ENCODE measurements at places on chromosomes 5 and 9.

- no peak for DNase-seq
Measured at GRCh38 chr5:103414604-103415003, 148.0 kb downstream of the NUDT12 start.

DNA sequence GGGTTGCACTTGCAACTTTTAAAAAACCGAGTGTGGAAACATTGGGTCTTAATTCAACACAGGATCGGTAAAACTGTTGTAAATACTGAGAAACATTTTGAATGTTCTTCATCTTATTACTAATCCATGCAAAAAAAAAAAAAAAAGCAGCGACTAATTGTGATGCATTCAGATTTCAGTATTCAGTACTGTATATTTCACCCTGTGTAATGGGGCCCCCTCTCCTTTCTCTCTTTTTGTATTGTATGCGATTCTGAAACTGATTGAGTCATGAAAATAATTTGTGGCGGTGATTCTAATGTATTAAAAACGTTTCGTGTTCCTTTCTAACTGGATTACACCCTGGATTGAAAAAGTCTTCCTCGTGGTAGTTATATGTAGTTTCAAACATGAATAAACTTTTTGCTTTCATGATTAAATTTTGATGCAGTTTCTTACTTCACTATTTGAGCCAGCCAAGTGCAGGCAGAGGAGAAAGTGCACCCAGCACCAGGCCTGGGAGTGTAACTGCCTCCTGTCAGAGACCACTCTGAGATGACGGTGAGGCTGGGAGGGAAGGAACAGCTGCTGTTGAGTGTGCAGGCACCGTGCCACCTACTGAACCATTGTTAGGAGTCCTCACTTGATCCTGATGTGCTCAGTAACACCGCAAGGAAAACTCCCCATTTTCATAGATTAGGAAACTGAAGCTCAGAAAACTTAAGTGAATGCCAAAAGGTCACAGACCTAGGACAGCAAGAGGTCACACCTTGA is 220.0 kb downstream of the PBX3 start:
- DNase-seq = peak; percentile 21

GRCh38 chr5:63398346-63398745 is 563.9 kb downstream of the HTR1A start:
- DNase-seq = no peak

DNA sequence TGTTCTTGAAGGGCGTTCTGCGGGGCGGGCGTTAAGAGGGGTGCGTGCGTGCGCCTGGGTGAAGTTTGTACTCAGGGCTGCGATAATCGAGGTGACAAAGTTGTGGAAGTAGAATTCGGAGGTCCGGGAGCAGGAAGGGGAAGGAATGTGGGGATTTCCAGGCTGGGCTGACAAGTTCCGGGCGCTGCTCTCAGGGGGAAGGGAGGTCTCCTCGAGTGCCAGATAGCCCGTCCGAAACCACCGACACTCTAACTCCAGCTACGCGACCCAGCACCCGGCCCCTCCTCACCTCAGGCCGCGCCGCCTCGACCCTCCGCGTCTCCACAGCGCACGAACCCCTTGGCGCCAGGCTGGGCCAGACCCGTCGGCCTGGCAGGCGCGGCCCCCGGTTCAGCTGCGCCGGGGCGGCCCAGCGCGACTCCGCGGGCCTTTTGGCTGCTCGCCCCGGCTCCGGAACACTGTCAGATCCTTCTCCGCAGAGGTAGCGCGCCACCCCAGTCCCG is at the start of gene IL6ST:
IL6ST (minus strand) TSS at position 469 of the 503 bp plus-strand sequence. CDS start 18,685 bp downstream, outside the sequence.
- no peak for DNase-seq

DNA sequence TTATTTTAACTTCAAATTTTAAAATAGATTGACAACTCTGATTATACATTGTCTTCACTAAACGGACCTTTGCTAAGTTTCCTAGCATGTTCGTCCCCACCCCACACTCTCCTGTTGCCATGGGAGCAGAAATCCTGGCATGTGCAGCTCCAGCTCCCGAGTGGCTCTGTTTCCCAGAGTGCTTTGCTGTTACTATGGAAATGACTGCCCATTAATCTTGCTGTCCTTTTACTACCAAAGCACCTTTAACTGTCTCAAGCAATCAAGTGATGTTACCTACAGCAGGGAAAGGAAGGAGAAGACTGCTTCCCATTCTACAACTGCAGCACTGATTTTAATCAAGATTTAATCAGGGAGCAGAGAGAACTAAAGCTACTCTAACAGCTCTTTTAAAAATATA is 212.0 kb upstream of the KIF2A start:
- no peak for DNase-seq

- no peak for DNase-seq
Measured at GRCh38 chr5:9707732-9708462, 77.7 kb upstream of the TAS2R1 start.

- DNase-seq = no peak
Measured at GRCh38 chr9:127557466-127557869, 54.6 kb upstream of the STXBP1 start.

GRCh38 chr5:157236423-157236822 is 29.5 kb upstream of the CYFIP2 start:
- DNase-seq = no peak

- DNase-seq = no peak
Measured at GRCh38 chr9:17625644-17626388, 47.0 kb downstream of the SH3GL2 start.

DNA sequence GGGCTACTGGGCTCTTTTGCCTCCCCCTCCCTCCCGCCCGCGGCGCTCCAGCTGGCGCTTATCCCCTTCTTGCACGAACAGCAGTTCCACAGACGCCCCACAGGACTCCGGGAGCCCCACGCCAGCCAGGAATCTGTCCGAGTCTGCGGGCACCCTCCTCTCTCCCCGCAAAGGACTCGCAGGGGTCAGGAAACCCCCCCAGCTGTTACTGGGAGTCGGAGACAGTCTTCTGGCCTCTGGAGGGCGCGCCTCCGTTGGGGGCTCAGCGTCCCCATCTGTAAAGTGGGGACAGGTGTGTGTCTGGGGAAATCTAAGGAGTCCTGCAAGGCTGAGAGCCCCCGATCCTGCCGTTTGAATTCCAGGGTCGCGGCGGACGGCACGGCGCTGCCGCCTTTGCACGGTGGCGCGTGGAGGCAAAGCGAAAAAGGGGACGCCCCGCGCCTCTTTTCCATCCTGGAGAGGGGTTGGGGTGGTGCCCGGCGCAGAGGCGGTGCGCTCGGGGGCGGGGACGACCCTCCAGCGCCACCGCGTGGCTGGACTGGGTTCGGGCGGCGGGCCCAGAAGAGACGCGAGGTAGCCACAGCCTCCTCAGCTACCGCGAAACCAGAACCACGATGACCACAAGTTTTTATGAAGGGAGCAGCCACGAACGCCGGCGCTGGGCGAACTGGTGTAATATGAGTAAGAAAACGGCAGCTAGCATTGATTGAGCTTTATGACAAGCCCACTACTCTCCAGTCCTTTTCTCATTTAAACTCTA is 2.8 kb upstream of the CCIN start:
- DNase-seq = peak; percentile 92

GRCh38 chr5:168592014-168592368 is 12.8 kb upstream of the PANK3 start:
- no peak for DNase-seq

DNA sequence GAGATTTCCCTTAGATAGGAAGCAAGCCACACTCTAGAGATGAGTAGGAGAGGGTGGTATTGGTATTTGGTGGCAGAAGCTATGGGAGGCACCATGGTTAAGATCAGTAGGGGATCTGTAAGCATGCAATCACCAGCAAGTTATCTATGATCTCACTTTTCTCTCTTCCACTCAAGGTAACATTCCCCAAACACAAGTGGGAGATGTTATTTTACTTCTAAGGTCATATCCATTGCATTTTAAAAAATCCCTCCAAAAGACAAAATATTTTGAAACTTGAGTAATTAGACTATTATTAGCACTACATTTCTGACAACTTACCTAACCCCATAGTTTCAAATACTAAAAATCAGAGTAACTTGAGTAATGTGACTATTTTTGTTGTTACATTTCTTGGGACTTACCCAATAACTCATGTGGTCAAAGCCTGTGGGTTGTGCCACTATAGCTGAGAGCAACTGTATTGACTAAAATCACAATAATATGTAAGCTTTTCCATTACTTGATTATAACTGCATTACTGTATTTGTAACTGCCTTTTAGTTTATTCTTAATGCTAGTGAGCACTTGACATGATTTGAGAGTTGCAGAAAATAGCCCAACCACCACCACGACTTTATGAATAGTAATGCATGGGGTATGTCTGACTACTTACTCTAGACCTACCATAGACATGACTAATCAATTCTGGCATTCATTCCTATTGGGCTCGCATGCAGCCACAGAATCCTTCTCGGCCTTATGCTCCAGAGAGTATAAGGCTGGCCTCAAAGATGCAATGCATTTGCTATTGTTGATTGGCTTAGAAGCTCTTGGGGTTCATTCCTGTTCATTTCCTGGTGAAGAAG is 264.7 kb downstream of the TRIM32 start:
- DNase-seq = no peak

DNA sequence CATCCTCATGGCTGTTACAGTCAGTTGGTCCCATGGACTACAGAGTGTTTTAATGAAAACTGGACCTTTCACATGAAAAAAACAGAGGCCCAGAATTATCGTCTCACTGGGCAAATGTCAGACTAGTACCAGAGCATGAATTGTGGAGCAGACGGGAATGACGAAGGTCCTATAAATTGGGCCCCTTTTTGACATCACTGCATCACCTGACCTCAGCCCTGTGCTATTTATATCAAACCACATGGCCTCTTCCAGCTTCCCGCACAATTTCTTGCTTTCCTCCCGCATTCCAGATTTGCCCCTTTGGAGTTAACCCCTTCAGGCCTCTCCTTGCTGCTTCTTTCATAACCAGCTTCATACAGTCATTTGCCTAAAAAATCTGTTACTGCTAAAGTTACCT is 301.7 kb downstream of the ATPSCKMT start:
- DNase-seq = no peak

DNA sequence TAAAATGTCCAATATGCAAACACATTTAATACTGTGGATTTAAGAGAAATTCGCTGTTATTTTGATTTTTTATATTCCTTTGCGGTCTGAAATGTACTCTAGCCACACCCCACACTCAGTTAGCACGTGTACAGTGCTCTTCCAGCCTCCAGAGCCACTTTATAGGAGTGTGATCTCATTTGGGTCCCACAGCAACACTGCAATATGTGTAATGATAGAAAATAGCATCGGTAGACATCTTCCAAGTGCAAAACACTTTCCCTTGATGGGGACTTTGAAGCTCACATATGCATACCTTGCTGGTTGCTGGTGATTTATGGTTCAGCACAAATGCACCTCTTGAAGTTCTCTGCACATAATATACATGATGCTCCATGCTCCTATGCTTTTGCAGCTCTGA is 148.3 kb downstream of the GAS1 start:
- DNase-seq = no peak

DNA sequence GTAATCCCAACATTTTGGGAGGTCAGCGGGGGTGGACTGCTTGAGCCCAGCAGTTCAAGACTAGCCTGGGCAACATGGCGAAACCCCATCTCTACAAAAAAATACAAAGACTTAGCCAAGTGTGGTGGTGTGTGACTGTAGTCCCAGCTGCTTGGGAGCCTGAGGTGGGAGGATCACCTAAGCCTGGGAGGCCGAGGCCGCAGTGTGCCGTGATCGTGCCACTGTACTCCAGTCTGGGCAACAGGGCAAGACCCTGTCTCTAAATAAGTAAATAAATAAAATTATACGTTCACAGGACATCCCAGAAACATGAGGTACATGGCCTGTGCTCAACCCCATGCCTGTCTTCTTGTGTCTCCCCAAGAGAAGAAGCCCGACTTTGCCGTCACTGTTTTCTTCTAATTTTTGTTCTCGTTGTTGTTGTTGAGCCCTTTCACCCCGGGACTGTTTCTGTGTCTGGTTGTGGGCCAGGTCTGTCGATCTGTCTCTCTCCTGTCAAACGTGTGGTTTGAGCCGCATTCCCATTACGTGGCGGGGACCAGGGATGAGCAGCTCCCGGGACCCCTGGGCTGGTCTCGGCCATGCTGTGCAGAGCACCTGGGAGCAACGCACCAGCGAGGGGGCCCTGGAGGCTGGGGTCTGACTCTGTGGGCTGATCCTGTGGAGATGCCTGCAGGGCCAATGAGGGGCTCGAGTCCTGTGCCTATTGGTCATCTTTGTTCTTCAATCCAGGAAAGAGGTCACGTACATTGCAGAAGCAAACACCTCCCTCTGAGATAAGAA is 32.2 kb downstream of the NACC2 start:
- no peak for DNase-seq

DNA sequence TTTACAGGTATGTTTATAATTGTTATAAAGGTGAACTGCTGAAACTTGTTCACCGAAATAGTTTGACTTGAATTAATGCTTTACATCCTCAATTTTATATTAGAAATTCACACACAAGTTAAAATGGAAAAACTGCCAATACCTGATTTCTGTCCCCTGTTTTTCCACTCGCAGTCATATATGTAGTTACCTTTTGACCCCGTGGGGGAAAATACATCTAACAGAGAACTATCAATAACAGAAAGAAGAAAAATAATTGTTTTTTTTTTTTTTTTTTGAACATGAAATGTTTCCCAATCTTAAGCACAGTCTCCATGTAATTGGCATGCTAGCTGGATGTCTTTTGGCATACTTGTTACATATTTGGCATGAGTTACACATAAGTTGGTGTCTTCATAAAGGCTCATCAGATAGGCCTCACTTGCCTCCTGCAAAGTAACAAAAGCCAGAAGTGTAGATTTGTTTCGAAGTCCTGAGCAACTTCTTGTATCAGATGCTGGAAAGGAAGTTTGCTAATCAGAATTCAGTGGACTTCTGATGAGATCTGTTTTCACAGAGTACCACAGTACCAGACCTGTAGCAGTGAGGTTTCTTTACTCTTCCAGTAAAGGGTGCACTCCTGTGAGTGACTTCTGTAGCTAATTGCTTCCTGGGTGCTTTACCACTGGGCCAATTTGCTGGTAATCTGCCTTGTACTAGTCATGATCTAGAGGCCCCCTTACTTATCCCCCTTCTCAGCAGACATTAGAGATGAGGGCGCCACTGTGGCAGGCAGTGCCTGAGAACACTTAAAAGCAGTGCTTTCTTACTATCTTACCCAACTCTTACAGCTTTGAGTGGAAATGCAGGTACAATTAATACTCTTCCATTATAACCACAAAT is 36.2 kb upstream of the CXXC5 start:
- DNase-seq = no peak

DNA sequence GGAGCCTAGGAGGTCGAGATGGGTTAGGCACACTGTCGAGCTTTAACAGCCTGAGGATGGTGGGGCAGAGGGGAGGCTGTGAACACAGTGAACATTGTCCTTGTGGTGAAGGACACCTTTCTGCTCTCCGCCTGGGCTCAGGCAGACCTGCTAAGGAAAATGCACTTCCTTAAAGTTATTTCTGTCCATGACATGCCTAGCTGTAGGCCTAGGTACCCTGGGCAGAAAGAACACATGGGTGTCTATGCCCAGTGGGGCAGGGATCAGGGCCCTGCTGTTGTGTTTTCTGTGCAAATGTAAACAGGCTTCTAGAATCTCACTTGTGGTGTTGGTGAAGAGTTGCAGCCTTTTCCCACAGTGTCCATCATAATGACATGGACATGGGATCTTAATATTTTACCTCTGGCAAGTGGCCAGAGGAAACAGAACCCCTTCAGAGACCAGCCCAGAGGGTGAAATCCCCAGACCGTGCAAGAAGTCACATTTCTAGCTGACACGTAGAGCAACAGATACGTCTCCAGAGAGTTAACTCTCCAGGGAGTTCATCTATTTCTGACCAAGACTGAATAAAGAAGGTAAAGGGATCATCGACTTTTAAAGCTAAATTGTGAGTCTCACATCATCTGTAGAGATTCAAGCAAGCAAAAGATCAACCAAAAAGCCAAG is 79.2 kb downstream of the C9orf152 start:
- no peak for DNase-seq

- no peak for DNase-seq
Measured at GRCh38 chr5:147986134-147986757, 77.5 kb upstream of the SPINK5 start.

- DNase-seq = peak; percentile 58
Measured at GRCh38 chr9:93020771-93021670, 37.5 kb upstream of the SUSD3 start.

All from ovary (tissue), 10 donors.